ENCODE measurements at places on chromosomes 7 and 10. TPM values are rescaled to one million over a fixed set of nuclear protein-coding genes. Genes with fewer than 3 reads are reported as not detected.
A peak's percentile ranks its signal among the peaks of the same experiment; 100 is the strongest.

- DNase-seq, result no peak
Measured at GRCh38 chr7:155460926-155461613, 3.1 kb downstream of the EN2 start.

- DNase-seq, result no peak
Measured at GRCh38 chr7:82623812-82624211, 180.2 kb upstream of the CACNA2D1 start.

DNA sequence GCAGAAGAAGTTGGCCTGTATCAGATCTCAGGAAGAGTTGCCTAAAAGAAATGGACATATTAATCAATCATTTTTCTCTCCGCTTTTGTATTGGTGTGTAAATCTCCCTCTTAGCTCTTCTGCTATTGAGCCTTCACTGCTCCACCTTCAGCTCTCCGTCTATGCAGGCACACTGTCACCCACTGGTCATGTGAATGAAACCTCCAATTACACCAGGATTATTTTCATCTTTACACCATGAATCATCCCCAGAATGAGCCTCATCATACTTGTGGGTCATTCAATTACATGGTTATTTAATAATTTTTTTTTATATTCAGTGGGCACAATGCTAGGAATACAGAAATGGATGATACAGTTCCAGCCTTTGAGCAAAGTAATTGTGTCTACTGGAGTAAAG is 92.6 kb downstream of the LRRC4 start:
- no peak for DNase-seq

DNA sequence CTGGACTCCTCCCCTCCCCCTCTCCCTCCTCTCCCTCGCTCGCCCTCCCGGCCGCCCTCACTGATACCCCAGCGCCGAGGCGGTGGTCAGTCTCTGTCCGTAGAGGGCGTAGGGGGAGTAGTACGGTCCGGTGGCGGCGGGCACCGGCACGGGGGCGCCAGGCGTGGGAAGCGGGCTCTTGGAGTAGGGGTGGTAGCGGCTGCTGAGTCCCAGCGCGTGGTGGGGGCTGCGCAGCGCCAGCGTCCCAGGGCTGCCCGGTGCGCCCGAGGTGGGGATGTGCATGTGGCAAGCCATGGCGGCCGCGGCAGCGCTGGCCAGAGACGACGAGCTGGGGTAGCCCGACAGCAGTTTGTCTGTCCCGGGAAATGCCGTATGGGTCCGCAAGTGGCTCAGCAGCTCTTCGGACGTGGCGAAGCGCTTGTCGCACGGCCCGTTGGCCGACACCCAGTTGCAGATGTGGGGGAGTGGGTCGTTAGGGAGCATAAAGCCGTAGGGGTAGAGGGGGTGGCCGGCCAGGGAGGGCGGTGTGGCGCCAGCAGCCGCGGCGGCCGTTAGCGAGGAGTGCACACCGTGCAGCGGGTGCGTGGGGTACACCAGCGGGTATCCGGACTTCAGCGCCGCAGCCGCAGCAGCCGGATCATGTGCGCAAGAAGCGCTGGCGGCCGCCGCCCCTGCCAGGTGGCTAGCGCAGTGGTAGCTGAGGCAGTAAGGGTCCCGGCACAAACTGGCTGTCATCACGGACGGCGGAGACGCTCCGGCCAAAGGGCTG is 2.7 kb downstream of the ZNF503 start:
- DNase-seq, result peak; percentile 59

DNA sequence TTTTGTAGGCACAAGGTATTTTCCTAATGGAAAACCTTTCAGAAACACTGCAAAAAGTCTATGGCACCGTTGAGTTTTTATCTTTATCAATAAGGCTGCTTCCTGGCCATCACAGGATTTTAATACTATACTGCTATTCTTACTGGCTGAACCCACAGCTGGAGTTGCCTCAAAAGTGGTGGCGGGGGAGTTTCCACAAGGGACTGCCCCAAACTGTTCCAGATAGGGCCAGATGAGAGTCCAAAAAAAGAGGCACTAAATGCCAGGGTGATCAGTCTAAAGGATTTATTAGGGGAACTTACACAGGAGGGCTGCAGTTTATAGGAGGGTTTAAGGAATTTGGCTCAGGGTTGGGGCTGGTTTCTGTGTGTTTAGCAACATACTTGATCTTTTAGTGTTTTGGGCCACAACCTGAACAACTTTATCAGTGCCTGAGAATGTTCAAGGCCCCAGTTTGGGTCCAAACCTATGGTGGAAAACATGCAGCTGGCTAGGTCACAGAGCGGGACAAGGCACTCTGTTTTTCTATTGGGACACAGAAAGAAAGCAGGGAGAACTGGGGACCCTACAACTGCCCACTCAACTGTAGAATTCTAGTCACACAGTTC is 41.4 kb downstream of the STAM start:
- no peak for DNase-seq

GRCh38 chr7:116953906-116954838 is 871 bp downstream of the ST7 start:
- DNase-seq, result peak; percentile 66

The LRRC17 gene
- total RNA-seq, result 1.5 TPM

DNA sequence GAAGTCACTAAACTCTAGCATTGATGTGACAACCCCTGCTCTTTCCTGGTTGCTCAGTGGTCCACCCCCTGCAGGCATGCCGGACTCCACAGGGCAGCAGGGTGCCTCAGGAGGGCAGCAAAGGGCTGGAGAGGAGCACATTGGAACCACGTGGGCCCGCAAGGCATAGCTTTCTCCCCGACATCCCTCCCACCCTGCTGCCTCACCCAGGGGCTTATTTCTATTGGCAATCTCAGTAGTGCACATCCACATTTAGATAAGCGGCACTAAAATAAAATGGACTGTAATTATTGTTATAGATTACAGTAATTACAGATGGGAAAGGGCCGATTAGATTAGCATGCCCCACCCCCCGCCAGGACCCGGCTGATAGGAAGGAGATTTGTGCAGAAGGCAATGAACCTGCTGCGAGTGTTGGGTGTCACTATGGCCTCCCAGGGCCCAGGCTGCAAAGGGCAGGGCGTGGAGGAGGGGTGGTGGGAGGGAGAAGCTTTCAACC is 580.1 kb downstream of the GRID1 start:
- no peak for DNase-seq

GRCh38 chr10:66780796-66781195 is 145.0 kb upstream of the LRRTM3 start:
- DNase-seq, result no peak

The CC2D2B gene
- 1.6 TPM for total RNA-seq

DNA sequence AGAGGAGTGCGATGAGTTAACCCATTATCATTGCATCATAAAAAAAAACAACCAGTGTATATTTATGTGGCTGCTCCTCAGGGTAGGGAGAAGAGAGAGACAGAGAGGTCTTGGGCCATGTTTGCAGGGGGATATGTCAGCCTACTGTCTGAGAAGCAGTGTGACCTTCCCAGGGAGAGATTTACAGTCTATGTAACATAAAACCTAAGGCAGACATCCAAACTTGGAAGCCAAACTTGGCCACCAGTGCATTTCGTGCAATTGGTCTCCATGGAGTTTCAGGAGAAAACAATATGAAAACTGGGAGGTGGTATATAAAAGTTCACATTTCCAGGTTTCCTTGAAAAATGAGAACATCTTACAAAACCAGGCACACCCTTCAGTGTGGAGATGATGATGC is 85.9 kb upstream of the CXCL12 start:
- no peak for DNase-seq

- no peak for DNase-seq
Measured at GRCh38 chr10:113207924-113208323, 257.9 kb downstream of the TCF7L2 start.

DNA sequence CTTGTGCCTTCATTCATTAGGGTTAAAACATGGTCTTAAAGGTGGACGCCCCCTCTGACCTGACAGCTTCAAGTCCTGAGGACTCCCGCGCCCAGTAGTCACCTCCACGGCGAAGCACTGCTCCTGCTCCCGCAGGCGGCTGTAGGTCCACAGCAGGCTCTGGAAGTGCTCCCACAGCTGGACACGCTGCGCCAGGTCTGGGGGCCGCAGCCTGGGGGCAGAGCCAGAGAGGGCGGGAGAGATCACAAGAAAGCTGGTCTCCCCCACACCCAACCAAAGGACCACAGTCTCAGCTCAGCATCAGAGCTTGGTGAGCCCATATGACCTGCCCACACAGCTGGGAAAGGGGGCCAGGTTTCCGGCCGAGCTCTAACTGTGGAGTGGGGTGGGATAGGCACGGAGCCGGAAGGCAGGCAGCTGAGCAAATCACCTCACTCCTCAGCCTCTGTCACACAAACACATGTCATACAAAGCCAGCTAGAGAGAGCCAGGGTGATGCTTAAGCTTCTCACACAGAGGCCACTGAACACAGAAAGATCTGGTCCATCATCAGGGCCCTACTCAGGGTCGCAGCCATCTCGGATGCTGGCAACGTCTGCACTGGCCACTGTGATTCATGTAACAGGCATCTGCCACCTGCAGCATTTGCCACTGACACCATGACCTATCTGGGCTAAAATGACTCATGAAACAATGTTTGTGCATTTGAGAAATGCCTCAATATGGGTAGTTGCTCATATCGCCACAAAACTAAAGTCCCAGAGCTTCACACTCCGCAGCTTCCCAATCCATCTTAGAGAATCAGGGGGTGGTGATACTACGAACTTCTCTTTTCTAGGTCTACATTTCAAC is 12.6 kb downstream of the HPS1 start:
- DNase-seq, result no peak
